Activated B cell treated with CpG ODN at 0.5 μM for 24 hours (primary cell): ENCODE measurements at places on chromosomes 5 and 9.

GRCh38 chr5:42587096-42587723 lies 164.0 kb downstream of the GHR start:
- DNase-seq: no peak

- no peak for DNase-seq
These were observed 69.5 kb upstream of the CKMT2 start for GRCh38 chr5:81163651-81164050.

- no peak for DNase-seq
These were observed 342.5 kb downstream of the NFIB start for GRCh38 chr9:13971415-13971814.

DNA sequence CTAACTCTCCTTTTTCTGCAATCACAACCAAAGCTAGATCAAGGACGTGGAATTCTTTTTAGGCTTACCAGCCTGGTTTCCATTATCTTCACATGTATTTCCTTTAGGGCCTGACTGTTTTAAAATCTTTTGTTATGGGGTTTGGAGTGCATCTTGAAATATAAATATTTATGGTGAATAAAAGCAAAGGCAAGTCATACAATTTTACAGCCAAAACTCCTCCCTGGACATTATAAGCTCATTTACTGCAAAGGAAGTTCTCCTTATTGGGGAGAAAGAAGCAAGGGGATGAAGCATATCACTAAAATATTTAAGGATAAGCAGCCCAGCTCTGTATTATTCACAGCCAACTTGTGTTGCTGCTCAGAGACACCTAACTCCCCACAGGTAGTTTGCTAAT lies 132.2 kb upstream of the TARS1 start:
- no peak for DNase-seq

DNA sequence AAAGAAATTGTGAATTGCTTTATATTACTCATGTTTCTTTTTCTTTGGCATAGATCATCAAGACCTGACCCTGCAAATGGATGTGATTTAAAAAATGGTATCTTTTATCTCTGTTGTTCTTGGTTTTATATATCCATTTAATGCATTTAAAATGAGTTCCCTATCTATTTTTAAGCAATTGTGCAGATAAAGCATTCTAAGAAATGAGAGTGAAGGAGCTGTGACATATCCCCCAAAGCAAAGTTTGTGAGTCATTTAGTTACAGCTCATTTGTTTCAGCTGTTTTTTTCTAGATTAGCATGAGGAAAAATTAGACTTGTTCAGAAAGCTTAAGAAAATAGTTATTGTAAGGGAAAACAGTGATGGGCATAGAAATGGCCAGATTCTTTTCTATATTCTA lies 7.6 kb upstream of the ELOVL7 start:
- DNase-seq: no peak

DNA sequence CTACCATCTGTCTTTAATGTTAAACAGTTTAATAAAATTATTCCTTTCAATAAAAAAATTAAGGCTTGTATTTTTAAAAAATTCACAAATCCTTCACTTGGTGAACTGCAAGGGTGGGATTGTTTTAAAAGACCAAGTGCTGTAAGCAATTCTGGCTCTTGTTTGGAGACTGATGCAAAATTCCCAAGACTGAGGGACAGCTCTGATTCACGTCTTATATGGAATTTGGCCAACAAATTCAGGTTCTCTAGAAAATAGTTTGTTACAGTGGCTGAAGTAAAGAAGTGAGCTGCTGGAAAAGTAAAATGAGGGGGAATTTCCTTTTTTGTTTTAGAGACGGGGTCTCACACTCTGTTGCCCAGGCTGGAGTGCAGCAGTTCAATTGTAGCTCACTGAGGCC lies 58.3 kb downstream of the PRELID2 start:
- no peak for DNase-seq

GRCh38 chr5:73619606-73620333 lies 6.2 kb upstream of the ARHGEF28 start:
- DNase-seq: no peak

DNA sequence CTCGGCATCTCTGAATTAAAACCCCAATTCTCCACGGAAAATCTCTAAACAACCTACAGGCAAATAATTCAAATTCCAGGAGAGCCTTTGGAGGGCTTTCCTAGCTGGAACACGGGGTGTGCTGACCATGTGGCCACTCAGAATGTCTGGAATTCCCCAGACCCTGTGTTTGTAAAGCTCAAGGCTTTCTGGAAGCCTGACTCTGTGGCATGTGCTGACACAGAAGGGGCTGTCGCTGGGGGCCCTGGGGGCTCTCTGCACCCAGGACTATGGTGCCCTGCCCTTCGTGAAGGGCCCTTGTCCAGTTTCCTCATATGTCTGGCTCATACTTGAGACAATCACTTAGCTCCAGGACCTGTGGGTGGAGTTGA lies 29.0 kb upstream of the BOD1 start:
- no peak for DNase-seq

DNA sequence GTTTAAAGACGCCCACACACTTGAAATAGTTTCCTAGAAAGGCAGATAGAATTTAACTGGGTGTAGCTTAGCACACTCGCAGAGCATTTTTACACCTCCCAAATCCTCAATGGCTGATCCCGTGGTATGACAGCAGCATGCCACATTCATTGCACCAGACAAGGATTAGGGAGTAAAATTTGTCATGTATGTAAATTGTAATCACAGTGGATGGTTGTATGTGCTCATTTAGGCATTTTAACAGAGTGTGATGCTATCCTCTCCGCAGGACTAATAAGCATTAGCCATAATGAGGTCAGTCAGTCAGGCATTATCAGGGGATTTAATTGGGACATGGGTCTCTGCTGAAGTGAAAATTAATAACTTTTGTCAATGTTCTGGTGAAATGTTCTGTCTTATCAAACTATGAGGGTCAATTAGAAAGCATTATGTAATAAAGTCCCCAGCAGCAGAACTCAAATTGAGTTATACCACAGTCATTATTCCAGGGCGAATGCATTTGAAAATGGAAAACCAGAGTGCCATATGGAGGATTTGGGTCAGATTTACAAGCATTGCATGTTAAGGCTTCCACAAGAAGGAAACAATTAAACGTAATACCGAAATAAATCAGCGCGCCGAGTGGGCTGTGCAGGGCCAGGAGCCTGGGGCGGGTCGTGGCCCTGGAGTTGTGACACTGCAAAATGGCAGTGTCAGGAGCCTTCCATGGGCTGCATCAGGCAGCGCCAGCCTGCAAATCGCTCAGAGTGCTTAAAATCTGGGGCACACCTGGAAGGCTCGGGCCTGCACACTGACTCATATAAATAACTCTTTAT lies 602.2 kb downstream of the BNC2 start:
- no peak for DNase-seq

DNA sequence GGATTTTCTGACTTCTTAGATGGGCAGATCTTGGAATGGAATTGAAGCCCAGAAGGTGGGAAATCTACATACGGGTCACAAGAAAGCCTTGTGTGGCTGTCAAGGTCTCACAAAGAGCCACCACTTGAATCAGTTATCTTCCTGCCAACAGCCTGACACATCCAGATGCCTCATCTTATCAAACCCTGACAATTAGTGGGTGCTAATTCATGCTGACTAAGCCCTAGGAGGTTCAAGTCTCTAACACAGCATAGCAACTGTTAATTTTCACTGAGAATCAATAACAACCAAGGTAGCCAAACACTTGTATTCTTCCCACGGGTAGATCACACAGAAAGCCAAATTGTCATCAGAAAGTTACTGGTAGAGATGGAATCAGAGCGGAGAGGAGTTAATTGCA lies 222.2 kb downstream of the TMEM167A start:
- DNase-seq: no peak

DNA sequence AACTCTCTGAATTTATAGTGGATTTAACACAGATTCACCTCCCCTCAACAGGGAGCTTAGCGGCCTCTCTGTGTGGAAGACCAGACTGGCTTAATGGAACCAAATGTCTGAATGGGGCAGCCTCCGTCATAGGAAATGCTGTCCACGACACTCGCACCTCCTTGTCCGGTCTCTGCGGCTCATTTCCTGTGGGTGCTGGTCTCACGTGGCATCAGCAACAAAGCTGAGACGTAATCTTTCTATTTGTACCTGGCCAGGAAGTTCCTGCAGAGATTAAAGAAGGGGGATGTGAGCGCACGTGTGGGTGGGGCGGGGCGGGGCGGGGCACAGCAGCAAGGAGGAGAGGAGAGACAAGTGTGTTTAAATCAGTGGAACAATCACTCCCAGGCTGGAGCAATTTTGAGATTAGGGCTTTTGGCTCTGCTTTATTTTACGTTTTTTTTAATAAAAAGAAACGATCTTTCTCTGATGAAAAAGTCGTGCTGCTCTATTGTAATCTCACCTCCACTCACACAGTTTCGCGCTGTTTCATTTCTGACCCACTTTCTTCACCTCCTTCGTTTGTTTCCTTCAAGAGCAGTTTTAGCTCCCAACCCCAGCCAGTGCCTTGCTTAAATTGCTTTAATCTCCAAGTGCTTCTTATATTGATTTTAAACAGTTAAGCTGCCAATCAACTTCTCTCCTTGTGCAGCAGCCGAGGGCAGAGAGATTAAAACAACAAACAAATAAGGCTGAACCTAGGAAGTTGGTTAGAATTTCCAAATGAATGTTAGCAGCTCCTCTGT lies 132.2 kb upstream of the ASTN2 start:
- no peak for DNase-seq

DNA sequence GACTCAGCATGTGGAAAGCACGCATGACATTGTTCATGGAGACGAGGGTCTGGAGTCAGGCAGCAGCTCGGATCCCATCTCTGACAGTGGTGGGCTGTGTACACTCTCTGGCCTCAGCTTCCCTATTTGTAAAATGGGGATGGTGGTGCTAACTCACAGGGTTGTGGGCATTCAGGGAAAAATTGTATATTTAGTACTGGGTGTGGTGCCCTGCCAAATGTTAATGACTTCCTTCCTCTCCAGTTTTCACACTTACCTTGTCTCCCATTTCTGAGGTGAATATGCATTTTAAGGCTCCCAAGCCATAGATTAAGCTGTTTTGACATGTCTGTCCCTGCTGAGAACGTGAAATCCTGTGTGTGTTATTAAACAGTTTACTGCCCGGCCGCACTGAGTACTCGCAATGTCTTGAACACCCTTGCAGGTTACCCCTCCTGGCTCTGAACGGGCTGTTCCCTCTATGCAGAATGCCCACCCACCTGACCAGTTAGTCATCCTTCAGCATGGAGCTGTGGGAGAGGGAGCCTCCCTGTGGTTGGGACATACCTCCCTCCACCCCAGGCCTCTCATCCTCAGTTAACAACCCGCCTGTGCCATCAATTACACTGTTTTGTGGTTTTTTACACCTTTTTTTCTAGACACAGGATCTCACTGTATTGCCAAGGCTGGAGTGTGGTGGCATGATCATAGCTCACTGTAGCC lies 25.8 kb downstream of the TJP2 start:
- no peak for DNase-seq

- peak; percentile 22 for DNase-seq
These were observed 42.2 kb upstream of the FBP1 start for GRCh38 chr9:94681508-94681907.

DNA sequence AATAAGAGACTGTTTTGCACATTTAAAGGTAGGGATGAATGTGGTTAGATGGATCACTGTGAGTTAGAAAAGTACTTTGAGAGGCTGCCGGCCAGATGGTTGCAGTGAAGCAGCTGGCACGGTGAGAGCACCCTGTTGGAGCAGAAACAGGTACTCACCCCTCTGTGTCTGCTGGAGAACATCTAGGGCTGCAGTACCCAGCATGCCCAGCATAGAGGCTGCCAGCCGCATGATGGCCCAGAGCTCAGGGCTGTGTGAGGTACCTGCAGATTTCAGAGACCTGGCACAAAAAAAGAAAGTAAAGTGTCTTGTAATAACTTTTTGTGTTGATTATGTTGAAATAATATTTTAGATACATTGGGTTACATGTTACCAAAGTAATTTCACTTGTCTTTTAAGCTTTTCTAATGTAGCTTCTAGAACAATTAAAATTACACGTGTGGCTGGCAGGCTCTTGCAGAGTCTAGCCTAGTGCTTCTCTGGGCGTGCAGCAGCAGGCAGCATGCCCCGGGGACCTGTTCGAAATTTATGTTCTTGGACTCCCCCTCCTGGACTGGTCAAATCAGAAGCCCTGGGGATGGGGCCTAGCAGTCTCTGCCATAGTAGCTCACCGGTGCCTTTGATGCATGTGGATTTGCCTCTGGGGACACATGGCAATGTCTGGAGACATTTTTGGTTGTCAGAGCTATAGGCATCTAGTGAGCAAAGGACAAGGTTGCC lies 11.1 kb downstream of the WDR5 start:
- no peak for DNase-seq

GRCh38 chr9:110427497-110428104 lies 89.9 kb upstream of the TXNDC8 start:
- DNase-seq: no peak

DNA sequence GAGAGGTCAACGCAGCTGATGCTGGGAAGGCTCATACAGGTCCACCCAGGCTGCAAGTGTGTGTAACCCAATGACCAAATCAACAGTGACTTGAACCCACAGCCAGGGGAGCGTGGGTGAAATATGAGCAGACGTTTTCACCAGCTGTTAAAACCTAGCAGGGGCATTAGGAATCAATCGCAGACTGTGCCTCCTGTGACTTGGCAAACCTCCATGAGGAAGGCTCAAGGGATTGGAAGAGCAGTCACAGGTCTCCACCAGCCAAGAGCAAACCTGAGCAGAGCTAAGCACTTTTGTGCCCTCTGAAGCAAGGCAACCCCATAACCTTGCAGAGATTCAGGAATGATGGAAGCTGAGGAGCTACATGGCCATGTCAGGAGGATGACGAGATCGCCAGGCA lies 25.5 kb downstream of the INSYN2B start:
- no peak for DNase-seq

DNA sequence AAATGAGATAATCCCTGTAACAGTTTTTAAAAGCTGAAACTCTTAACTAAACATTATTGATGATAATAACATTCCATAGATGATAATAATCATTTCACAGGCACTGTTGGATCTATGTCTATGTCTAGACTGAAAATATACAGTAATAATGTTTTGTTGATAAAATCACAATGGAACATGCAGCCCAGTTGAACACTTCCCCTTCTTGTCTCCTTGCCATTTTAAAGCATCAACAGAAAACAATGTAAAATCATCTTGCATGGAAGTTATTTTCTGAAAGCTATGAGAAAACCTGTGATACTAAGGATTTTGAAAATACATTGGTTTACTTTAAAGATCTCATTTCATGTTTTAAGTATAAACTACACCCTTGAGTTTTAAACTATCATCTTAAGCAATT lies 1.9 kb downstream of the GAPT start:
- no peak for DNase-seq

GRCh38 chr5:172051643-172052339 lies 45.4 kb upstream of the FBXW11 start:
- DNase-seq: no peak

DNA sequence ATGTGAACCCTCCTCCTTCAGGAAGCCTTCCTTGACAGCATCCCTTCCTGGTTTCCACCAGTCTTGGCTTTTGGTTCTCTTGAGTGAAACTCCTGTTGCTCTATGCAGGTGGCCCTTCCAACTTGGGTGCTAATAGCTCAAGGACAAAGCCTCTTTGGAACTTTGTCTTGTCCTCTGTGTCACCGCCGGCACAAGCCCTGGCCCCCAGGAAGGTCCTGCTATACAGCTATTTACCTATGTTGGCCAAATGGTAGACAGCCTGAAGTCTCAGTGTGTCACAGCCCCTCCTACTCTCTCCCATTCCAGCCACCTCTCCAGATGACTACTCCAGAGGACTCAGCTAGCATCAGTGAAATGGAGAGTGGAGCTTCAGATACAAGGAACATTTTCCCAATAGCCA lies 94.7 kb upstream of the ZNF618 start:
- no peak for DNase-seq
